NCI-H748 treated with DMSO at 0.1 percent for 48 hours (cell line): ENCODE measurements at places on chromosomes 12 and 14.
A peak's percentile ranks its signal among the peaks of the same experiment; 100 is the strongest.

DNA sequence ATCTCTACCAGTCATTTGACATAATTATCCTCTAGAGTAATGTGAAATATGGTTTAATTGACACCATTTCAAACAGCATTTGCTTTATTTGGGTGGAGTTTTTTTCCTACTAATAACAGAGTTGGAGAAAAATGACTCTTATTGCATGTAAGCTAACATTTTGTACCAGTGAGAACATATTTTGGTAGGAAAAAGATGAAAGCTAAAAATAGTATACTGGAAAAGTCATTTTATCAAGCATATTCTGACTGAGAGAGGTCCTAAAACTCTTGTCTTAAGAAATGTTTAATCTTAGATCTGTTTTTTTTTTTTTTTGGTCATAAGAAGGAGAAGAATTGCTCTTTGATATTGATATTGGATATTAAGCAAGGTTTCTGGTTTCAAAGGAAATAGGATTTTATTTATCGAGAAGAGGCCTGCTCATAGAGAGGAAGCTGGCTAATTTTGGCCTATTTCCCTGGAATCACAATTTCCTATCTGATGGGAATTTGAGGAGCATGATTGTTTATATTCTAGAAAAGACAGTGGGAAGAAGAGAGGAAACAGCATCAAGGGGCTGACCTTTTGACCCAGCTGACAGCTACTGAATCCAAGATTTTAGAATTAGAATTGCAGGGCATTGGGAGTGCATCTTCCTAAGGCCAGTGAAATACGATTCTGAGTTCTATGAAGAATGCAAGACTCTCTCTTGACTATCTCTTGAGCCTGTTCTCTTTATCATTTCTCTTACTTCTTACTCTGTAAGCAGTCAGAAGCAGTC, 19.4 kb downstream of the OTOGL start:
- DNase-seq, result no peak

GRCh38 chr12:5875851-5876250, 69.2 kb downstream of the ANO2 start:
- no peak for DNase-seq

- DNase-seq, result no peak
These were observed 462 bp downstream of the KNTC1 start for GRCh38 chr12:122527478-122527944.

- DNase-seq, result peak; percentile 99
These were observed 353.5 kb downstream of the TMEM132D start for GRCh38 chr12:129550353-129550752.

- no peak for DNase-seq
These were observed 17.1 kb downstream of the FICD start for GRCh38 chr12:108531929-108532848.

- DNase-seq, result peak; percentile 37
These were observed 105.1 kb upstream of the TMEM260 start for GRCh38 chr14:56474419-56475022.

GRCh38 chr12:114392909-114393308, 13.0 kb downstream of the TBX5 start:
- no peak for DNase-seq

GRCh38 chr12:93608313-93608712, 35.8 kb downstream of the SOCS2 start:
- DNase-seq, result no peak

GRCh38 chr12:64232196-64232595, 10.1 kb upstream of the KICS2 start:
- DNase-seq, result no peak

DNA sequence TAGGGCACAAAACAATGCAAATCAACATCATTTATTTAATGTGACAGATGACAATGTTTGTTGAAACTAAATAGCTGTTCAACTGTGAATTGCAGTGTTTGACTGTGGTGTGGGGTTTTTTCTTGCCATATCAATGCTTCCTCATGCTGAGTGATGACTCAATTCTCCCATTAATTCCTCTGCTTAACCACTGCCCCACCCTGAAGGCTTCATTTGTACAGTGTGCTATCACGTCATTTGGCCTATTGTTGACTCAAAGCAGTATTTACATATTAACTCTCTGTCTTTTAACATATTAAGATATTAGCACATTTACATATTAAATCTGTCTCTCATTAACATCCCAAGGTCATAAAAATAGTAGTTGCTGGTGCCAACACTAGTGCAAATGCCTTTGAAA, 164.8 kb upstream of the NRXN3 start:
- peak; percentile 13 for DNase-seq

DNA sequence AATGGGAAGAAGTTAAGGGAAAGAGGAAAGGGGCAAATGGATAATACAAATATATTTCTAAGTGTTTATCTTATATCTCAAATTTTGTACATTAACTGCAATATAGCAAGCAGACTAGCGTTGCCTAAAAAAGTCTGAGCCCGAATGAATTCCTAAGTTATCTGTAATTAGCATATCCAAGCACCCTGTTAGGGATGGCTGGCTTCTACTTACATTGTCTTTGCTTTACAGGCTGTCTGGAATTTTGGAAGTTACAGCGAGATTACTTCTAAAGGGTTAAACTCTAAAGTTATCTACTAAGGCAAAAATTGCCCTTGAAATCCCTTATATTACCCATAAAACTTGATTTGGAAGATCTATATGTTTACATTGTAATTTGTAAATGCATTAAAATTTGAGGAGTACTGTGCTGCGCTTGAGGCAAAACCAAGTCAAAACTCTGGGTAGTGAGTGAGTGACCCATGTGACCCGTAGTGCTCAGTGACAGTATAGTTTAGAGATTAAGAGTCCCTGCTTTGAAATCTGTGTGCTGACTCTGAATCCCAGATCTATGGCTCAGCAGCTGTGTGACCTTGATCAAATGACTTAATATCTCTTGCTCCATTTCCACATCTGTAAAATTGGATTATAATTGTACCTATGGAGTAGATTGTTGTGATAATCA, 17.3 kb upstream of the LIN7A start:
- no peak for DNase-seq

- DNase-seq, result no peak
These were observed 29.7 kb upstream of the BICD1 start for GRCh38 chr12:32076941-32077340.

GRCh38 chr14:59633486-59633885, 56.9 kb upstream of the CCDC175 start:
- DNase-seq, result no peak

GRCh38 chr12:120702637-120703036, 7.6 kb upstream of the UNC119B start:
- no peak for DNase-seq

- DNase-seq, result no peak
These were observed 85.7 kb downstream of the ITPK1 start for GRCh38 chr14:93029911-93030508.

DNA sequence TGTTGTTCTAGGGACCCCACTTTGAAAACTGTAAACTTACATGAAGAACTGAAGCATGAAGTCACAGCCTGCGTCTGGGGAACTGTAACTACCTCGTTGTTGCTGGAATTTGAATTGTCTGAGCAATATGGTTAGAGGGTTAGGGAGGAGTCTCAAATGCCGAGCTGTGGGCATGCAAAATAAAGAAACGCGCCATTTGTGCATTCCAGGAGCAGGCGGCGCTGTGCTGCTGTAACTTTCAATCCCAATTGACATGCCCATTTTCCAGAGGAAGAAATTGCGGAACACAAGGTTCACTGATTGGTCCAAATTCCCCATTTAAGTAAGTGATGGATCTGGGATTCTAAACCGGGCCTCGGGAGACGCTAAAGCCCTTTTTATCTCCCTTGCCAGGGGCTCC, 61.3 kb downstream of the ZNF664 start:
- DNase-seq, result no peak

GRCh38 chr12:32161058-32161457, 54.4 kb downstream of the BICD1 start:
- DNase-seq, result no peak

DNA sequence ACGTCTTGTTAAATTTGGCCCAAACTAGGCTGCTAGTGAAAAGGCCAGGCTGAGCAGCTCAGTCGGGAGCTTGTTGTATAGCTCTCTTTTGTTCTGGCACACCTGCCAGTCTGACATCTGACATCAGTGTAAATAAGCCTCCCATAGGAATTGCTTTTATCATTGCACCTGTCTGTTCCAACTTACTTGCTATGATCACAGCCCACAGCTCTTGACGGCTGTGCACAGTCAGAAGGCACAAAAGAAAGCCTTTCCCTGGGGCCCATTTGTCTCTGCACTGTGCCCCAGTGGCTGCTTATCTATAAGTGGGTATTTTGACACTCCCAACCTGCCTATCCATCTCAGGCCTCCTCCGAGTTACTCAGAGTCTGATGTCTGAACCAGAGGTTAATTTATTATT, 324.5 kb downstream of the NUAK1 start:
- peak; percentile 97 for DNase-seq

DNA sequence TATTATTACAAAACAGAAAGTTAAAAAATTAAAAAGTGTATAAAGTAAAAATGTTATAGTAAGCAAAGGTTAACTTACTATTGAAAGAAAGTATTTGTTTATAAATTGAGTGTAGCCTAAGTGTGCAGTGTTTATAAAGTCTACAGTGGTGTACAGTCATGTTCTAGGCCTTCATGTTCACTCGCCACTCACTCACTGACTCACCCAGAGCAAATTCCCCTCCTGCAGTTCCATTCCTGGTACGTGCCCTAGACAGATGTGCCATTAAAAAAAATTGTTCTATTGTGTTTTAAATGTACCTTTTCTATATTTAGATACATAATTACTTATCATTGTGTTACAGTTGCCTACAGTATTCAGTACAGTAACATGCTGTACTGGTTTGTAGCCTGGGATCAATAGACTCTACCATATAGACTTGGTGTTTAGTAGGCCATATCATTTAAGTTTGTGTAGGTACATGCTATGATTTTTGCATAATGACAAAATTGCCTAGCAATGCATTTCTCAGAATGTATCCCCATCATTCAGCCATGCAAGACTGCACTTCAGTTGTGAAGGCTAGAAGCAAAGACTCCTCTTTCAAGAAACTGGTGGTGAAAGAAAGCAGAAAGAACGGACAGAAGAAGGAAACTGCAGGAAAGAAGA, 100.6 kb downstream of the DACT1 start:
- DNase-seq, result no peak

- DNase-seq, result peak; percentile 14
These were observed 925 bp downstream of the DICER1 start for GRCh38 chr14:95156161-95157047.

DNA sequence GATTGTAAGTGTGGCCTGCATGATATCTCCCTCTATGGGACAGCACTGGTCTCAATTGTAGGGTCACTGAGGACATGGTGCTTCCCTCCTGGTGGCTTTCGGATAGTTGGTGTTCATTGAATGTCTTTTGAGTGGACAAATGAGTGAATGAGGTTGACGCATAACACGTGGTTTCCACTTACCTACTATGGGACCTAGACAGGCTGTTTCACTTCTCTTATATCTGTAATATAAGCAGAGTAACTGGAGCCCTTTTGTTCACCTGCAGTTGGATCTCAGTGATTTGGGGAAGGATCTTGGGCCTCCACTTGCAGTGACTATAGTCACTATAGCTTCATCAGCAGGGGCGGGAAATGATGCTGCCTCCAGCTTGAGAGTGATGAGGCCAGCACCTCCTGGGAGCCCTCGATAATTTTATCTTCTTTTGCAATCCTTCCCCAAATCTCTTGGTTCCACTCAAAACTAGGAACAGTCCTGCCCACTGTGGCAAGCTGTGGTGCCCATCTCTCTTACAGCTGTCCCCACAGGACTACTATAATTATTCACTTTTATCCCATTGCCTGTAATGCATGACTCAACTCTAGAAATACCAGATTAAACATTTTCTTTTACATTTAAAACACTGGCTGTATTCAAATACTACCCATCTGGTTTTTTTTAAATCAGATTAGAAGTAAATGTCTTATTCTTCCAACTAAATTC, 242.9 kb downstream of the CHST11 start:
- DNase-seq, result no peak

GRCh38 chr12:115191342-115191741, 507.4 kb upstream of the TBX3 start:
- no peak for DNase-seq

DNA sequence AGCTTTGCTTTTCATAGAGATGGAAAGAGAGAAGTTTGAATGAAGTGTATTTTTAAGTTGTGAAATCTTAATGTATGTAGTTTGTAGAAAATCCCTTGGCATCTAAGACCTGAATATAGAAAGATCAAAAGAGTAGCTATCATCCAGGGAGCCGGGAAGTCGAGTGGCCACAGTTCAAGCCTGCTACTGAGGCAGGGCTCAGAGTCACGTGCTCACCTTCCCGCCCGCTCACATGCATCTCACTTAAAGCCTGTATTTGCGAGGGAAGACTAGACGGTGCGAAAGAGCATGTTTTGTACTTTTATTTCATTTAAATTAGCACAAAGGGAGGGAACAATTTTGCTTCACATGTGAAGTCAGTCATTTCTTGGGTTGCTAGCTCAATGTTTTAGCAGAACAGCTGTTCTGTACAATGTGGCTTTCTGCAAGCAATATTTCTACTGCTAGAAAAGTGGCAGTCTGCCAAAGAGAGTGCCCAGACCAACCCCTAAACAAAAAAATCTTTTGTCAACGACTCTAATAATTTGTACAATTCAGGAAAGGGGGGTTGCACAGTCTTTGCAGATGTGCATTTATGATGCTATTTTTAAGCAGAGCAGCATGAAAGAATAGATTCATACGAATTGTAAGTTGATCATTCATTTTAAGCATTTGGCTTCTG, 290.7 kb downstream of the NPAS3 start:
- peak; percentile 14 for DNase-seq

GRCh38 chr12:6899427-6899826, 5.2 kb upstream of the LRRC23 start:
- DNase-seq, result no peak

DNA sequence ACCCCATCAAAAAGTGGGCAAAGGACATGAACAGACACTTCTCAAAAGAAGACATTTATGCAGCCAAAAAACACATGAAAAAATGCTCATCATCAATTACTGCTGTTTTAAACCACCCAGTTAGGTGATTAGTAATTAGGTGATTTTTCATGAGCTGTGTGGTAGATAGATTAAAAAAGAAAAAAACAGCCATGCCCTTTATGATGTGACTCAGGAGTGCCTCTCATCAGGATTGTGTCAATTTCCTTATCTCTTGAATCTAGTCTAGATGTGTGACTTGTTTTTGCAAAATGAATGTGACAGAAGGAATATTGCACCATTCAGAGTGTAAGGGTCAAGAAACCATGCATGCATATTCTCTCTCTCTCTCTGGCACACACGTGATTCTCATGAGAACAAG, 5.7 kb downstream of the OR10A7 start:
- no peak for DNase-seq

- DNase-seq, result peak; percentile 36
These were observed 100.1 kb downstream of the PAH start for GRCh38 chr12:102816816-102817434.

- DNase-seq, result no peak
These were observed 83.5 kb upstream of the NCOR2 start for GRCh38 chr12:124650912-124651311.

- no peak for DNase-seq
These were observed 41.1 kb downstream of the GUCY2C start for GRCh38 chr12:14655284-14655683.

DNA sequence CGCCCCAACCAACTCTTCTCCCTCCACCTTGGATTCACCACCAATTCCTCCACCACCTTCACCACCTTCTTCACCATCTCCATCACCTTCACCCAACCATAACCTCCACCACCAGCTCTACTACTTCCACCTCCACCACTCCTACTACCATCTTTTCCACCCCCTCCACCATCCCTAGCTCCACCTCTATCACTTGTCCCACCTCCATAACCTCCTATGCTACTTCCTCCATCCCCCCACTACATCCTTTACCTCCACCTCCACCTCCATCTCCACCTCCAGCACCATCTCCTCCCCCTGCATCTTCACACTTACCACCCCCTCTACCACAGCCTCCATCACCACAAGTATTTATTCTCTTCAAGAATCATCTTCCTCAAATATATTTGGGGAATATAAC, 254.9 kb upstream of the EGLN3 start:
- no peak for DNase-seq

- peak; percentile 36 for DNase-seq
These were observed 306.6 kb upstream of the TMPO start for GRCh38 chr12:98208816-98209215.
